ENCODE measurements at places on chromosomes 3 and 15.

DNA sequence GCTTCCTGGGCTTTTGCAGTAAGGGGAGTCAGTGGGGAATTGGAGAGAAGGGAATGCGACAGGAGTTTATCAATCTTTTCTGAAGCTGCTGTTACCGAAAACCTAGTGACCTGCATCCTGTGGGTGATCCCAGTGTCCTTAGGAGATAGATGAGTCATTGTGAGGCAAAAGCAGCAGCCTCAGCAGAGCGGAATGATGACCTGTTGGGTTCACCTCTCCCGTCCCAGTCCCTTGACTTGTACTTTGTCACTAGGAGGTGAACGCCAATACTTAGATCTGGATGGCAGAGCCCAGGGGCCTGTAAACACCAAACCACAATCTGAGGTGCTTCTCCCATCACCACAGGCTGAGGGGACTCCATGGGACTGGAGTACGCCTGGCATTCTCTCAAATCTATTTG lies 17.9 kb downstream of the CDAN1 start:
- no peak for DNase-seq

DNA sequence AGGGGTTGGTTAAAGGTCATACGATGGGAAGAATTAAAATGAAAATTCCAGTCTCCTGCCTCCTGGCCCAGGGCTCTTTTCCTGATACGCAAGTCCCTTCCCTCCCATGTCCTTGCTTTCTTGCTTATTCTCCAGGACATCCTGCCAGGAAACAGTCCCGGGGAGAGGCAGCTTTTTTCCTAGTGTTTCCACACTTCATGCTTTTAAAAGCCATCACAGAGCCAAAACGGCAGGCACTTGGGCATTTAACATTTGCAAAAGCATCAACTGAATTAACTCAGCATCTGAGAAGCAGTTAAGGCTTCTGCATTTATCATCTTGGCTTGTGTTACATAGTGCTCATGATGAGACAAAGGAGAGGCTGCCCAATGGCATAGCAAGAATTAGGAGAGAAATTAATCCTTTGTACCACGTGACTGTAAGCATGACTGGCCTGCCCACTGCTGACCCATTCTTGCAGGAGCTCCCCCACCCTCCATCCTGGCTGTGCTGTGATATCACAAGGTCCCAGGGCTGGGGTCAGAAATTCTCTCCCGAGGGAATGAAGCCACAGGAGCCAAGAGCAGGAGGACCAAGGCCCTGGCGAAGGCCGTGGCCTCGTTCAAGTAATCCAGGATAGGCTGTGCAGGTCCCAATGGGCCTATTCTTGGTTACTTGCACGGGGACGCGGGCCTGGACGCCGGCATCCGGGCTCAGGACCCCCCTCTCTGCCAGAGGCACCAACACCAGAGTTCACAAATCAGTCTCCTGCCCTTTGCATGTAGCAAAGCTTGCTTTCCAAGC lies 21.6 kb upstream of the VILL start:
- DNase-seq, result no peak

GRCh38 chr3:113606539-113607218 lies 74.3 kb downstream of the SIDT1 start:
- no peak for DNase-seq

- no peak for DNase-seq
Measured at GRCh38 chr3:182796310-182796709, 3.0 kb downstream of the ATP11B start.

- DNase-seq, result no peak
Measured at GRCh38 chr15:78315686-78316282, 16.4 kb upstream of the SKIC8 start.

GRCh38 chr3:94183551-94183950 lies 120.7 kb downstream of the NSUN3 start:
- DNase-seq, result no peak

- no peak for DNase-seq
Measured at GRCh38 chr15:36960179-36960946, 140.0 kb downstream of the MEIS2 start.

- no peak for DNase-seq
Measured at GRCh38 chr3:42758126-42758525, 14.9 kb downstream of the CCDC13 start.

DNA sequence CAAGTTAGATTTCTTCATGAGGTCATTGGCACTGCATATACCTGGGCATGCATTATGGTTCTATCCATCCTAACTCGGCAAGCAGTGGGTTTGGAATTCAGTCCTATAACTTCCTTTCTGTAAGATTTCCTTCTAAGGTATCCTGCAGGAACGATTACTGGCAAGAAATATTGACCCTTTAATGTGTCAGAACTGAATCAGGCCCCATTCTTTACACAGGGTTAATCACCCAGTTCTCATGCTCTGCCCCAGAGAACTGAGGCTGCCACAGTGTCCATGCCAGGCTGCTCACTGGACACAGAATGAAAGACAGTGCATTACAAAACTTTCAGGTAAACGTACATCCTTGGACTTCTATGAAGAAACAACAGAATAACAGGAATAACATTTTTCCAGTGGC lies 108.9 kb downstream of the RPL22L1 start:
- no peak for DNase-seq

GRCh38 chr15:66287461-66288057 lies 5.8 kb upstream of the DIS3L start:
- DNase-seq, result no peak

- no peak for DNase-seq
Measured at GRCh38 chr15:65956307-65956706, 87.0 kb downstream of the RAB11A start.

DNA sequence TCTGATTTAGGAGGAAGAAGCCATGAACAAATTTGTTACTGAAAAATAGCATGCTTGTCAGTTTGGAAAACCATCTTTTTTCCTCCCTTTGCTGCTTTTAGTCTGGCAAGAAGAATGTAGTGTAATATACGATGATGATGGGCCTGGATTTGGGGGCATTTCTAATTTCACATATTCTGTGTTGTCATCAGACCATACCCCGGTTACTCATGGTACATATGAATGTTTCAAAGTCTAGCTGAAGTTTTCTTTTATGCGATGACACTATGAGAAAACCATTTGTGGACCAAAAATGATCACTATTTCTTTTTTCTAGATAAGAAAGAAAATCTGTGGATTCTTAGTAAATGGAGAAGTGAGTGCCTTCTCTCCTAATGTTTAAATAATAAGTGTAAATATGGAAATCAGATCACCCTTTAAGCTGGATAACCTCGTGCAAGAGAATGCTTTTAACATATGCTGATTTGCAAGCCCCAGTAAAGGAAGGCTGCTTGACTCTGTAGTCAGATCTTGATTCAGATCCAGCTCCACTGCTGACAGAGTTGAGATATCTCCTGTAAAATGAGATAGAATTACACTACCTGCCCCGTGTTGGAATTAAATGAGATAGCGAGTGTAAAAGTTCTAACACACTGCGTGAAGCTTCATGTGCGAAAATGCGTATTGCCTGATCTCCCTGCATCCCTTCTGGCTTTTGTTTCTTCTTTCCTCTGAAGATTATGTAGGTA lies 3.0 kb downstream of the MEF2A start:
- no peak for DNase-seq

DNA sequence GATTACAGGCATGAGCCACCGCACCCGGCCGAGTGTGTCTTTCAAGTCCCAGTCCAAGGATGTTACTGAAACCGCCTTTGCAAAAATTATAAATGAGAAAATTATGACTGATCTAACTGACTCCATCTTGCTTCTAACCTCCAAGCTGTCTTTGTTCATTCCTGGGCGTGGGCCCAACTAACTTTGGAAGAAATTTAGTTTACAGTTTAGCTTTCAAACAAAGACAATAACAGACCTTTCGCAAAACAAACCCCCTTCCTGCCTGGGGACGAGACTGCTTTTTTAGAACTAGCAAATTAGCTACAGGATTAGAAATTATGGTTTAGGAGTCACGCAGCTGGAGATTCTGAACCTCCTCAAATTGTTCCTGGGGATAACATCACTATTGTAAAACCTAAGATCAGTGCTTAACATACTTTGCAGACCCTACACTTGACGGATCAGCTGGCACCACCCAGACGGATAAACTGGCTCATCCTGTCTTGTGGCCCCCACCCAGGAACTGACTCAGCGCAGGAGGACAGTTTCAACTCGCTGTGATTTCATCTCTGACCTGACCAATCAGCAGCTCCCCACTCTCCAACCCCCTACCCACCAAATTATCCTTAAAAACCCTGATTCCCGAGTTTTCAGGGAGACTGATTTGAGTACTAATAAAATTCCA lies 23.8 kb downstream of the NANOGP8 start:
- no peak for DNase-seq

DNA sequence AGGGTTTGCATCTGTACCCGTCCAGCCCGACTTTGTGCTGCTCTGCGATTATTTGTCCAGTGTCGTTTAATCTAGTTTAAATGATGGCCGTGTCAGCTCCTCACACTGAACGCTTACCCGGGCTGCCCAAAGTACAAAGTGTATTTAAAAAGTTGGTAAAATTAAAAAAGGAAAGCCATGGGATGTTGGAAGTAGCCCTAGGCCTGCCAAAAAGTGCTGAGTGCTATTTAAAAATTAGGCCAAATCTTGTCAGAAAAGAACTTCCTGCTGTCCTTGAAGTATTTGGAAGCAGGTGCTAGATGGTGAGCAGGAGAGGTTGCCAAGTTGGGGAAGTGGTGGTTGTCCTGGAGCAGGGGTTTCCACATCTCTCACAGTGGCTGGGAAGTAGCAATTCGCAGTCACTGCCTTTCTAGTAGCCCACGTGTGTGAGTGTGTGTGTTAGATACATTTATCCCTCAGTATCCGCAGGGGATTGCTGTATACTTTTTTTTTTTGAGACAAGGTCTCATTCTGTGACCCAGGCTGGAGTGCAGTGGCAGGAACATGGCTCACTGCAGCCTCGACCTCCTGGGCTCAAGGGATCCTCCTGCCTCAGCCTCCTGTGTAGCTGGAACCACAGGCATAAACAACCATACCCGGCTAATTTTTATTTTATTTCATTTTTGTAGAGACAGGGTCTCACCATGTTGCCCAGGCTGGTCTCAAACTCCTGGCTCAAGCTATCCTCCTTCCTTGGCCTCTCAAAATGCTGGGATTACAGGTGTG lies 664 bp downstream of the PPCDC start:
- no peak for DNase-seq

DNA sequence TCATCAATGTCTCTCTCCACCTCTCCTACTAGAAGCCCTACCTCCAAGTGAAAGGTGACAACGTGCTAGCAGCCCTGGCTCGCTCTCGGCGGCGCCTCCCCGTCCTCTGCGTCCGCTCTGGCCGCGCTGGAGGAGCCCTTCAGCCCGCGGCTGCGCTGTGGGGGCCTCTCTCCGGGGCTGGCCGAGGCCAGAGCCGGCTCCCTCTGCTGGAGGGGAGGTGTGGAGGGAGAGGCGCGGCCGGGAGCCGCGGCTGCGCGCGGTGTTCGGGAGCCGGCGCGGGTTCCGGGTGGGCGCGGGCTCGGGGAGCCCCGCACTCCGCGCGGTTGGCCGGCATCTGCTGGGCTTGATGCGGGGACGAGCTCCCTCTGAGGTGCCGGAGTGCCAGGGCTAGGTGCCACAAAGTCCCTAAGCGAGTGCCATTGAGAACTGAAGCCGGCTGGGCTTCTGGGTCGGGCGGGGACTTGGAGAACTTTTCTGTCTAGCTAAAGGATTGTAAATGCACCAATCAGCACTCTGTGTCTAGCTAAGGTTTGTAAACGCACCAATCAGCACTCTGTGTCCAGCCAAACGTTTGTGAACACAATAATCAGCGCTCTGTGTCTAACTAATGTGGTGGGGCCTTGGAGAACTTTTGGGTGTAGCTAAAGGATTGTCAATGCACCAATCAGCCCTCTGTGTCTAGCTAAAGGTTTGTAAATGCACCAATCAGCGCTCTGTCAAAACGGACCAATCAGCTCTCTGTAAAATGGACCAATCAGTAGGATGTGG lies 84.8 kb upstream of the ARRDC4 start:
- no peak for DNase-seq

- no peak for DNase-seq
Measured at GRCh38 chr3:64297563-64297962, 72.3 kb upstream of the PRICKLE2 start.

- no peak for DNase-seq
Measured at GRCh38 chr15:44716983-44717602, 5.8 kb downstream of the B2M start.

- no peak for DNase-seq
Measured at GRCh38 chr3:106423321-106424225, 554.8 kb upstream of the CBLB start.

- no peak for DNase-seq
Measured at GRCh38 chr3:73007992-73008712, 11.5 kb downstream of the PPP4R2 start.

DNA sequence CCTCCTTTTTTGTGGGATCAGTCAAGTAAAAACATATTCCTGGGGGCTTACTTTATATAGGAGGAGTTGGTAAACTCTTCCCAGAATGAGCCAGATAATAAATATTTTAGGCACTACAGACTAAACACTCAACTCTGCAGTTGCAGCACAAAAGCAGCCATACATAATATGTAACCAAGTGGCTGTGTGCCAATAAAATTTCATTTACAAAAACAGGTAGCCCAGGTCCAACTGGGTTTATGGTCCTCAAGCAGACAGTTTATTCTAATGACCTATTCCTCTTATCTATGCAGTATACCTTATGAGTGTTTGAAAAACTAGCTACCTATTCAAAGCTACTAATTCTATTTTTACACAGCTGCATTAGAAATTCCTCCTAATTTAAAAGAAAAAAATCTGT lies 61.8 kb downstream of the FAIM start:
- no peak for DNase-seq

- no peak for DNase-seq
Measured at GRCh38 chr3:159366476-159366875, 564.6 kb downstream of the MFSD1 start.

- peak; percentile 28 for DNase-seq
Measured at GRCh38 chr15:74307827-74308811, 59.3 kb downstream of the CYP11A1 start.

DNA sequence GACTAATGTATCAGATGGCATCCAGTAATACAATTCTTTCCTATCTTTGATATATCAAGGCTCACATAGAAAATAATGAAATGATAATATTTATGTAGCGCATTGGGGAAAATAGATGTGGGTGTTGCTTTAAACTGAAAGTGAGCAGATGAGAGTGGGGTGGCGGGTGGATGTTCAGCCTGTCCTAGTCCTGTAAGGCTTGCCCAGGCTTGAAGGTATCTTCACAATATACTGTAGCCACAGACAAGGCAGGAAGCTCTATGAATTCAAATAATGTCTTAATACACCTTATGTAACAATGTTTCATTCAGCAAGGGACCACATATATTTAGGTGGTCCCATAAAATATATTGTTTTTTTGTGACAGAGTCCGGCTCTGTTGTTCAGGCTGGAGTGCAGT lies 334.9 kb upstream of the NAALADL2 start:
- no peak for DNase-seq

DNA sequence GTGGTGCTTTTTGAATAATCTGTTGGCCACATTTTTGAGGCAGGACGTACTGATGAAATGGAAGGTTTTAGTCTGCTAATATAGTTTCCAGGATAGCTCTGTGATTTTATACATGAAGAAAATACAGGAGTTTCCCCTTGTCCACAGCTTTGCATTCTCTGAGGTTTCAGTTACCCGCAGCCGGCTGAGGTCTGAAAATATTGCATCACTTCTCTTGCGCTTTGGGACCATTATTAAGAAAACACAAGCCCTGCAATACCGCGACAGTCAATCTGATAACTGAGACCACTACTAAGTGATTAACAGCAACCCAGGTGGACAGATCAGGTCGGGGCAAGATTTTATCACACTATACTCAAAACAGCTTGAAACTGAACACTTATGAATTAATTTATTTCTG lies 33.0 kb downstream of the BLM start:
- no peak for DNase-seq

All from memory B cell (primary cell).